ENCODE measurements at places on chromosomes 3 and 15.

DNA sequence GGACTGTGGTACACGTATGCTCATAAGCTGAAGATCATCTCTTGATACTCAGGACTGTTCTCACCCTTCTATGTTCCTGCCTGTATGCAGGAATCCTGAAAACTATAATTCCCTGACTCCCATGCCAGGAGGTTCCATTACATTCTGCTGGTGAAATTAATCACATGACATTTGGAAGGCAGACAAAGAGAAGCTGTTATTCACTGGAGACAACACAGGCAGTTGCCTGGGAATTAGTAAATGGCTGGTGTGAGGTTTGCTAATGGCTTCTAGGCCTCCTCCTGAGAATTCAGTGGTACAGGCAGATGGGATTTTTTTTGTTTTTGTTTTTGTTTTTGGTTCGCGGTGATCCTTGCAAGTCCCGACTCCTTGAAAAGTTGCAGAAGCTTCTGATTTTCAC is 91.4 kb downstream of the CTNNB1 start:
- DNase-seq: no peak

- DNase-seq: no peak
Observed at GRCh38 chr3:112804021-112804420, 42.6 kb downstream of the CD200R1L start.

DNA sequence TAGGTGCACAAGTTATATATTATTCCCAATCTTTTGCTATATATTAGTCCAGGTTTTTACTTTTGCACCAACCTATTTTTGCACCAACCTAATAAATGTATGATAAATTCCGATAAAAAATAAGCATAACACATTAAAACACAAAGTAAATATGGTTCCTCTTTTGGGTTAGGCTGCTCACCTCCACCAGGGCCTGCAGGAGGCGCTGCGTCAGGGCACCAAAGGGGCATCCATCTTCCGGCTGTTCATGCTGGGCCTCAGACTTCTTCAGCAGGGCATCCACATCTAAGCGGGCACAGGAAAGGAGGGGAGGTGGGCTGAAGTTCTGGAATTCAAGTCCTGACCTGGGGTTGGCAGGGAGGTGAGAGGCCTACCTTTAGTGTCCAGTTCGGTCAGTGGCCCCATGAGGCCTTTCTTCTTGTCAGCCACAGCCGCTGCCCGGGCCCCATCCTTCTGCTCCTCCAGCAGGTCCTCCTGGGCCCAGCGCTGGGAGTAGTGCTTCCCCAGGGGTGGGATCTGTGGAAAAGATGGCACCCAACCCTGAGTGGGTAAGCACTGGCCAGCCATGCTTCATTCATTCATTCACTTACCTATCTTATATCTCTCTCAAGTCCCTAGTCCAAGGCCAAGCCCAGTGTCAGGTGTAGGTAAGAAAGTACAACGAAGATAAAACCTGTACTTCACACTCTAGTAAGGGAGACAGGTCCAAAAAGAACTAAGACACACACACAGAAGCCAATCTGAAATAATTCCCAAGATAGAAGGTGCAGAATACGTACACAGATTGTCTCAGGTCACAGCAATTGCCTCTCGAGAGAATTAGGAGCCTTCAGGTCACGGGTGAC is 5.2 kb downstream of the TADA3 start:
- no peak for DNase-seq

DNA sequence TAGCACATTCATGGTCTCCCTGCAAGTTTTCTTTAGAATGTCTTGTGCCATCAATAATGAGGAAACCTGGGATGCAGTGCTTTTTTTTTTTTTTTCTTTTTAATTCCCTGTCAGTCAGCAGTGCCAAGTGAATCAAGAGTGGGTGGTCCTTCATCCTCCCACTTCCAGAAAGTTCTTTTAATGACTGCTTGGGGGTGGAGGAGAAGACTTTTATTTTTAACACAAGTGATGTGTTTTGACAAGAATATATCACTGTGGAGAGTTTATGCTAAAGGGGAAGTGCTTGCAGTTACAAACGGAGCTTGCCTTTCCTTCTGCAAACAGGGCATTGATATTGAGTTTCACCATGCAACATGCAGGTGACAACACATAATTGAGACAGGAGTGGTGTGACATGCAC is 69.7 kb downstream of the CACNA2D3 start:
- no peak for DNase-seq

DNA sequence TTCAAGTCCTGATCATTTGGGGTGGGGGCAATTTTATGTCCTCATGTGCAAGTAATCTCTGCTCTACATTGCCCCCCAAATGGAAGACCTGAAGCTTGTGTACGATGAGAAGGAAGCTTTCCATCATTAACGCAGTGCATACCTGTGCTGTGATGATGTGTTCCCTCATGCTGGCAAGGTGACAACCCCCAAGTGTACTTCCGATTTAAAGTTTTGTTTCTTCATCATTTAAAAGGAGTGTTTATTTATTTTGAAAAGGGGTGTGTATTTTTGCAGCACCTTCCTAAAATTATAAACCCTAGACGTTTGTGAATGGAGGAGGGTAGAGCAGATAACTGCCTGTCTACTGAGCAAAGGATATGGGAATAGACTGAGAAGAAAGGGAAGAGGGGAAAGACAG is 45.3 kb downstream of the C2CD4A start:
- DNase-seq: no peak

GRCh38 chr3:185401319-185401955 is 38.5 kb downstream of the MAP3K13 start:
- DNase-seq: no peak

Measured in anterior cingulate cortex (tissue), 58 donors.